Urinary bladder (tissue), 4 donors: ENCODE measurements at places on chromosomes 7 and 10. TPM values are rescaled to one million over a fixed set of nuclear protein-coding genes. Genes with fewer than 3 reads are reported as not detected.

GRCh38 chr10:101290881-101291280, 61.6 kb upstream of the LBX1 start:
- DNase-seq, result no peak

DNA sequence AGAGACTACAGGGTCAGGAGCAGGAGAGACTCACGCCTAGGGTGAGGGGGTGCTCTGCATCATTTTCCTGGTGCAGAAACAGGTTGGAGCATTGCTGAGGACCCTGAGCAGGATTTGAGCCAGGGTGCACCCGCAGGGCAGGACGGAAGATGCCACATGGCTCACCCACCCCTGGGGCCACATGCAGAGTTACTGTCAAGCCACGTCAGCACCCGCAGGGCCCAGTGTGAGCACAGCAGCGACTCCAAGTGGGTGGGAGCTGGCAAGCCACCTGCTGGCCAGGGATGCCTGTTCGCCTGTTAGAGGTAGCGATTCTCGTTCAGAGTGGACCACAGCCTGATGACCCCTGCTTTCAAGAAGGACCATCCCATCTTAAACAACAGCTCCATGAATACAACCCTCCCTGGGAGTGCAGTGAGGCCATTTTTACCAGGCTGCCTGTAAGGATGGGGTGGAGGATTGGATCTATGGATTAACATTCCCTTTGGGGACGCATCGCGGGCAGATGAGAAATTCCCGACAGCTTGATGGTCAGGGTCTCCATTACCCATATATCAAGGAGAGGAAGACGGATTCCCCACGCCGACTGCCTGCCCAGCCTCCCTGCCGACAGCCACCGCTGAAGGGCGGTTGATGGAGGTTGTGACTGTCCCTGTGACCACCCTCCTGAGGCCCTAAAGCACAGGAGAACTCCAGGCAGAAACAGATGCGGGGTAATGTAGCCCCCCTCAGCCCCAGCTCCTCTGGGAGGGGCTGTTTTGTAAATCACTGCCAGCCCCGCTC, 101.1 kb upstream of the RET start:
- DNase-seq, result no peak

DNA sequence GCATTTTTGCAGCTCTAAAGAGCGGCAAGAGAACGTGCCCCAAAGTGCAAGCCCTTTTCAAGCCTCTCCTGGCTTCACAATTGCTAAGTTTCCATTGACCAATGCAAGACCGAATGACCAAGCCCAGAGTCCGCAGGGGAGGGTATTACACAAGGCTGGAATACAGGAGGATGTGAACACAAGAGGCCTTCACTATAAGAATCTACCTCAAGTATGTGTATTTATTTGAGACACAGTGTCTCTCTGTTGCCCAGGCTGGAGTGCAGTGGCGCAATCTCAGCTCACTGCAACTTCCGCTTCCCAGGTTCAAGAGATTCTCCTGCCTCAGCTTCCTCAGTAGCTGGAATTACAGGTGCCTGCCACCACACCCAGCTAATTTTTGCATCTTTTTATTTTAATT, 22.2 kb upstream of the TPST1 start:
- no peak for DNase-seq

- peak; percentile 31 for DNase-seq
These were observed 22.6 kb upstream of the PRTFDC1 start for GRCh38 chr10:24974976-24975375.

DNA sequence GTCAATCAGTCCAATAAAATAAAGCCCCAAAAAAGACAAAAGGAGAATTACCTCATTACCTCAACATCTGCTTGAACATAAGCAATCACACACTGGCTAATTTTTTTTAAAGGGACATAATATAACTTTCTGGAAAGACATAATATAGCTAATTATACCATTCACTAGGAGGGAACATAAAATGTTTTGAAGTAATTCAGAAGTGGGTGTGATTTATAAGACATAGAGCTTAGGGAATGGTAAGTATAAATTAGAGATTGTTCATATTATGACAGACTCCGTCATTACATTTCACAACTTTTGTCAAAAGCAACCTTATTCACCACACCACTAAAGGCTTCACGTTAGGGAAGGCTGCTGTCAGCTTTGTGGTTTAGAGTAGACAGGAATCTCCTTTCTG, 3.8 kb downstream of the SHTN1 start:
- no peak for DNase-seq

- DNase-seq, result no peak
These were observed 436.3 kb upstream of the NPVF start for GRCh38 chr7:25664593-25664992.

Gene SLC13A4
- 0.03 TPM for polyA plus RNA-seq
